ENCODE measurements at places on chromosomes 1 and 21.
A peak's percentile ranks its signal among the peaks of the same experiment; 100 is the strongest.

- no peak for DNase-seq
Measured at GRCh38 chr1:26719205-26719604, 23.4 kb downstream of the ARID1A start.

- no peak for DNase-seq
Measured at GRCh38 chr21:16304174-16305095, 574.7 kb downstream of the USP25 start.

DNA sequence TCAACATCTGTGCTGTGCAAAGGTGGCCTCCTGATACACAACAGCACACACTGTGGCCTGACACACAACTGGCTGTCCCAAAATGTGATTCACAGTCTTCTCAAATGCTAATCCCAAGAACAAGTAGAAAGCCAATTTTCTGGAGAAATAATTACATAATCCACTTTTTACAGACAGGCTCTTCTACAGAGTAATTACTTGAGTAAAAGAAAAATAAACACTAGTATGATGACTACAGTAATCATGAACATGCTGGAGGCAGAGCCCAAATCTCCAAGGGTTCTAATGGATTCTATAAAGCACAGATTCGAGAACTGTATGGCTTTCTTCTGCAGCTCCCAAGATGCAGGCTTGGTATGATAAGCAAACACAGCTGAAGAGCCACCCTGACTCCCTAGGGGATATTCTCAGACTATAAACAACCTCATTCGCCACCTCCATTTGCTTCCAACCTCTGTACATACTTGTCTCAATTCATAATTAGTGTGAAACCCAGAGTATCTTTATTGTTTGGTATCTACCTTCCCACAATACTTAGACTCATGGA is 81.9 kb downstream of the SIPA1L2 start:
- DNase-seq, result no peak

- DNase-seq, result peak; percentile 13
Measured at GRCh38 chr1:220271706-220272046, 577 bp downstream of the RAB3GAP2 start.

DNA sequence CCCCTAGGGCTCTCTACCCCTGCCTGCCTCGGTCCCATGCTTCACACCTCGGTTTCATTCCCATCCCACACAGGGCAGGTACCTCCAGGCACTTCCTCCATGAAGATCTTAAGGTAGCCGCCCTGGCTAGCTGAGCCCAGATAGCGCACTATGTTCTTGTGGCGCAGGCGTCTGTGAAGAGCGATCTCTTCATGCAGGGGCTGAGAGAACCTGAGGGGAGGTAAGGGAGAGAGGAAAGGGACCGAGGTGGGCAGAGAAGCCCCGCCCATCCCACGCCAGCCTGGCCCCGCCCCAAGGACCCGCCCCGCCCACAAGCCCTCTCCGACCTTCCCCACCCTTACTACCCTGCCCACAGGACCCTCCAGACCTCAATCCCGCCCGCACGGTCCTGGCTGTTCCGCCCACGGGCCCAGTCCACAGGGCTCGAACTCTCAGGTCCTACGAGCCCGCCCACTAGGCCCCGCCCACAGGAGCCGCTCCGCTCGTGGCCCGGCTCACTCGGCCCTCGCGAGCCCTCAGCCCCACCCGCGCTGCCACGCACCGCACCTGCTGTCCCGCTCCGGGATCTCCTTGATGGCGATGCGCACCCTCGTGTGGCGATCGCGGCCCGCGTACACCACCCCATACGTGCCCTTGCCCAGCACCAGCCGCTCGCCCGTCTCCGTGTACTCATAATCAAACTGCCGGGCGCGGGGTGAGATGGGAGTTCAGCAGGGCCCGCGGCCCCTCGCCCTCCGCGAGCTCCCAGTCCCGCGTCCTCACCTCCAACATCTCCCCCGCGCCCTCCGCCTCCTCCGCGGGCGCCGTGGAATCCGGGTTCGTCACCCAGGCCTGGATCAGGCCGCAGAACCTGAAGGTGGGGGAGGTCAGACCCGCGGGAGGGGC is 6.4 kb downstream of the MAP3K6 start:
- DNase-seq, result no peak

- no peak for DNase-seq
Measured at GRCh38 chr1:110875216-110875731, 2.3 kb downstream of the CD53 start.

DNA sequence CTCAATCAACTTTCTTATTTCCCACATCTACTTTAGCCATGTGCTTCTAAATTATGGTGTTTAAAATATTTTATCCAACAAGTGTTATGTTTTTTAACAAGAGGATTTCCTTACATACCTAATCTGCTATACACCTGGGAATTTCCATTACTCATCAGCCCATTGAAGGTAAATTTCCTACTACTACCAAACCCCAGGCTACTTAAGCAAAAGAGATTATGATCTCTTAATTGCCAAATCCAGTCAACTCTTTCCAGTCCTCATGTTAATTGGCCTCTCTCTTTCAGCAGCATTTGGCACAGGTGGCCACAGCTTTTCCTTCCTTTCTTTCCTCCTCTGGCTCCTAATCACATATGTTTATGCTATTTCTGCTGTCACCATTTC is 5.1 kb upstream of the C1orf162 start:
- no peak for DNase-seq

DNA sequence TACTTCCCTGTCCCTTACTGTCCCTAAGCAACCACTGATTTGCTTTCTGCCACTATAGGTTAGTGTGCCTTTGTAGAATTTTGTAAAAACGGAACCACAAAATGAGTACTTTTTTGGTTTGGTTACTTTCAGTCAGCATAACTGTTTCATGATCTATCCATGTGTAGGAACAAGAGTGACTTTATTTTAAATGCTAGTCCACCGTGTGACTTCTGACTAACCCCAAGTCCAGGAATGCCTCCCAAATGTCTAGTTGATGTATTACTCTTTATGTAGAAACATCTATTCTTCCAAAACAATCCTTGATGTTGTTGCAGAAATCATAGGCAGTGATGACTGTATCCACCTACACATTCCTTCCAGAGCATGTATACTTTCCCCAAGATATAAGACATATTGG is 21.3 kb downstream of the ATPAF1 start:
- DNase-seq, result no peak

DNA sequence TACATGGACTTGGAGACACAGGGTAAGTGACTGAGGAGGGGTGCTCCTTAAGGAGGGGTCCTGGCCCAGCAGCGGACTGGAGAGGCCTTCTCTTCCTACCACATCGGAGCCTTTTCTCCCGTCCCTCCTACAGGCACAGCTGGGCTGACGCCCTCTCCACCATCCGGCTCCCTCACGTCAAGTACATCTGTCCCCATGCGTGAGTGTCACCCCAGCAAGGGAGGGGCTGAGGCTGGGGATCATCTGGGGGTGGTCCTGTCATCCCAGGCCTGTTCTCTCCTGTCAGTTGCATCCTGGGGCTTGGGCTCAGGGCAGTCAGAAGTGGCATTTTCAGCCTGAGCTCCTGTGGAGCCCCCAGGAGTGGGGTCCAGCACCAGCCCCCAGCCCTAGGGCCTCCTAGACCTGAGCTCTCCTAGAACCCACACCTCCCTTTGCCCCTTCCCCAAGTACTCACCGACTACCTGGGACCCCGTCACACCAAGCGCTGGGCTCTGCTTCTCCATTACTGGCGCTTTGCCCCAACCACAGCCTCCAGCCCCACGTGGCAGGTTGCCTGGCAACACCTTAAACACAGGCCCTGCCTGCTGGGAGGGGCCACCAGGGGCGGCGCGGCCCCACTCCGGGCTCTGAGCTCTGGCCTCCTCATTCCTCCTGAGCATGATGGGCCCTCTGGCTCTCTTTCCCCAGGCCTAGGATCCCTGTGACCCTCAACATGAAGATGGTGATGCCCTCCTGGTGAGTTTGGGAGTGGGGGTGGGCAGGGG is 2.3 kb downstream of the LYPLA2 start:
- DNase-seq, result no peak

DNA sequence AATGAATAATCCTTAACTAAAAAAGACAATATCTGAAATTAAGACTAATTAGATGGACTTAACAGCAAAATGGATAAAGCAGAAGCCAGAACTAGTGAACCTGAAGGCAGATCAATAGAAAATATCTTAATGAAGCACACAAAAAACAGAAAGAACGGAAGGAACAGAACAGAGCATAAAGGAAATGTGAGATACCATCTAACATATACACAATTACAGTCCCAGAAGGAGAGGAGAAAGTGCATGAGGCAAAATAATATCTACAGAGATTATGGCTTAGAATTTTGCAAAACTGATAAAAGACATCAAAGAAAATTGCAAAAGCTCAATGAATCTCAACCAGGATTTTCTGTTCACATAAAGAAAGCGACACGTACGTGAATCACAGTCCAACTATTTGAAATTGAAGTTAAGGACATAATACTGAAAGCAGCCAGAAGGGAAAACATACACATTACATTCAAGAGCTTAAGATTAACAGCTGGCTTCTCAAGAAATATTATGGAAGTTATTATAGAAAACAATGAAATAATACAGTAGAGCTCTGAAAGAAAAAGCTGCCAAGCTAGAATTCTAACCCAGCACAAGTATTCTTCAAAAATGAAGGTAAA is 182.0 kb downstream of the CDC42BPA start:
- no peak for DNase-seq

- DNase-seq, result no peak
Measured at GRCh38 chr1:244353551-244354091, 98.1 kb downstream of the ADSS2 start.

GRCh38 chr1:246528933-246529731 is 22.1 kb upstream of the SMYD3 start:
- no peak for DNase-seq

DNA sequence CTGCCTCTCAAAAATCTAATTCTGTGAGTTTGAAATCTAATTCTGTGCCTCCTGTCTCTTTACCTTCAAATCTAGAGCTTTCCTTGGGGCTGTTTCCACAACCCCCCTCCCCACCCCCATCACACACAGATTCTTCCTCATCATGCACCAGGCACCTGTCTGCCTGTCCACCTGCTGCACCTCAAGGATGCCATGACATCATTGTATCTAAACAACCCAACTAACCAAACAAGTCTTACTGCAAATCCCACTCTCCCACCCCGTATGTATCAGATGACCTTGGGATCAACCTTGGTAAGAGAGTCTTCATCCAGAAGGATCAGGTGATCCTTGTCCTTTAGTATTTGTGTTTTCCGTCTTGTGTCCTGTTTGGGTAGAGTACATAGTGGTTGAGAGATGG is 102.7 kb upstream of the SIM2 start:
- no peak for DNase-seq

DNA sequence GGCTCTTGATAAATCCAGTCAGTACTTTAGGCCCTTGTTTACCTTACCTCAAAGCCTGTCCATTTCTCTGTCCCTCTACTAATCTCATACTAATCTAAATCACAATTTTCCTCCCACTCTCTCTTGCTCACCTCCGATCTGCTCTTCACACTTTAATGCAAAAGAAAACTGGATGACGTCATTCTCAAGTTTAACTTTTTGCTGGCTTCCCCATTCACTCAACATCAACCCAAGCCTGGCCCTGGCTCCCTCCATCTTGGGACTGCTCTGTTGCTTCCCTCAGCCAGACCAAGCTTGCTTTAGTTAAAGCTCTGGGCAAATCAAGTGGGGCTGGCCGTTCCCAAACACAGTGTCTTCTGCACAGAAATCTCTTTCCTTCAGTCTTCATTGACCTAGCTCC is 29.7 kb downstream of the COA6 start:
- DNase-seq, result no peak

DNA sequence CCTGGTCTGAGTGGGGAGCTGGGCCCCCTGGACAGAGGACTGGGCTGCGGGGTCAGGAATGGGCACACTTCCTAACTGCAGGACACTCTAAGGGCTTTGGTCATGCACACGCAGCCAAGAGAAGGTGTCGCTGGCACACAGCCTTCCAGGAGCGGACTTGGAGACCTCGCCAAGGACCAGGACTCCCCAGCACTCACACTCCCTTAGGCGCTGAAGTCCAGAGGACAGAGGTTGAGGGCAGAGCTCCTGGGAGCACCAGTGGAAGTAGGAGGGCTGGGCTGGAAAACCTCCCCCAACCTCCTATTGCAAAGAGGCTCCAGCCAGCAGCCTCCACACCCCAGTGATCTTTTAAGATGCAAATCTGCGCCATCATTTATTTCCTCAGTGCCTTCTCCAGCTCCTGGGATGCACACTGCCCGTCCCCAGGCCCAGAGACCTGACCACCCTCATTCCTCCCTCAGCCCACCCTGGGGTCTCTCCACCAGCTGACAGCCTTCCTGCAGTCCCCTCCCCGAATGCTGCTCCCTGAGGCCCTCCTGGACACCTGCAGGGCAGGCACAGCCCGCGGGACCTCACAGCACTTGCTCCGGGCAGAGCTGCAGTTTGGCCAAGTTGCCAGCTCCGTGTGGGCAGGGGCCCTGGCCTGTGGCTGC is 3.0 kb downstream of the TSPEAR start:
- no peak for DNase-seq

DNA sequence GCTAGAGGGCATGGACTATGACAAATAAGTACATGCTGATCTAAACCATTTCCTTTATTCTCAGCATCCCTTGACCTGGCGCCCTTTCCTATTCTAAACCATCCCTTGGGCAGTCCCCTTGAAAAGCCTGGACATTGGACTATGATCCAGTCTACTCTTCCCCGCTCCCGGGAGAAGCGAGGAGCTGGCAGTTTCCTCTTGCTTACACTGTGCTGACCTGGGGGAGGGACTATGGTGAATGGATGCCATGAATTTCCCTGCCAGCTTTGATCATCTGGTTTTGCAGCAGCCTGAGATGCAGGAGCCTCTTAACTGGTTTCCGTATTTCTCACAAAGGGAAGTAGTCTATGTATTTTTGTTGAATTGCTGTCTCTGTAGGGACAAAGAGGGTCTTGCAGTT is 121.7 kb downstream of the KIF26B start:
- DNase-seq, result no peak

DNA sequence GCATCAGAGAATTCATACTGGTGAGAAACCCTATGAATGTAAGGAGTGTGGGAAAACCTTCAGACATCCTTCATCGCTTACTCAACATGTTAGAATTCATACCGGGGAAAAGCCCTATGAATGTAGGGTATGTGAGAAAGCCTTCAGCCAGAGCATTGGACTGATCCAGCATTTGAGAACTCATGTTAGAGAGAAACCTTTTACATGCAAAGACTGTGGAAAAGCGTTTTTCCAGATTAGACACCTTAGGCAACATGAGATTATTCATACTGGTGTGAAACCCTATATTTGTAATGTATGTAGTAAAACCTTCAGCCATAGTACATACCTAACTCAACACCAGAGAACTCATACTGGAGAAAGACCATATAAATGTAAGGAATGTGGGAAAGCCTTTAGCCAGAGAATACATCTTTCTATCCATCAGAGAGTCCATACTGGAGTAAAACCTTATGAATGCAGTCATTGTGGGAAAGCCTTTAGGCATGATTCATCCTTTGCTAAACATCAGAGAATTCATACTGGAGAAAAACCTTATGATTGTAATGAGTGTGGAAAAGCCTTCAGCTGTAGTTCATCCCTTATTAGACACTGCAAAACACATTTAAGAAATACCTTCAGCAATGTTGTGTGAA is 12.8 kb downstream of the ZFP69B start:
- DNase-seq, result no peak

GRCh38 chr1:58699011-58699762 is 675 bp downstream of the MYSM1 start:
- DNase-seq, result peak; percentile 17

GRCh38 chr1:173889885-173890284 is 21.7 kb downstream of the ZBTB37 start:
- DNase-seq, result no peak

- DNase-seq, result no peak
Measured at GRCh38 chr1:225191199-225191753, 236.6 kb downstream of the LBR start.

Data from endothelial cell (in vitro differentiated cells).